ENCODE measurements at places on chromosomes 12 and 14. TPM values are rescaled to one million over a fixed set of nuclear protein-coding genes. Genes with fewer than 3 reads are reported as not detected.

USP30 gene
- total RNA-seq: 10.4 TPM

SLC38A4 gene
- not detected for total RNA-seq

LTBP2 gene
- 0.49 TPM for total RNA-seq

RNASE1 gene
- not detected for total RNA-seq

SSPN gene
- not detected for total RNA-seq

DNA sequence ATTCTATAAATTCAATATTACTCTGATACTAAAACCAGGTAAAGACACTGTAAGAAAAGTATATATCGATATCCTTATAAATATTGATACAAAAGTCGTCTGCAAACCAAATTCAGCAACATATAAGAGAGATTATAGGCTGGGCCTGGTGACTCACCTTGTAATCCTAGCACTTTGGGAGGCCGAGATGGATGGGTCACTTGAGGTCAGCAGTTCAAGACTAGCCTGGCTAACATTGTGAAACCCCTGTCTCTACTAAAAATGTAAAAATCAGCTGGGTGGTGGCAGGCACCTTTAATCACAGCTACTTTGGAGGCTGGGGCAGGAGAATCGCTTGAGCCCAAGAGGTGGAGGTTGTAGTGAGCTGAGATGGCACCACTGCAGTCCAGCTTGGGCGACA, 13.5 kb upstream of the TUBA1C start:
- no peak for DNase-seq

- no peak for DNase-seq
Measured at GRCh38 chr12:6631549-6631961, 4.2 kb downstream of the LPAR5 start.

- no peak for DNase-seq
Measured at GRCh38 chr12:15863984-15864383, 18.2 kb upstream of the STRAP start.

- DNase-seq: no peak
Measured at GRCh38 chr12:131102493-131102931, 148.8 kb downstream of the ADGRD1 start.

GRCh38 chr14:101810897-101811621, 49.5 kb downstream of the PPP2R5C start:
- DNase-seq: no peak

DNA sequence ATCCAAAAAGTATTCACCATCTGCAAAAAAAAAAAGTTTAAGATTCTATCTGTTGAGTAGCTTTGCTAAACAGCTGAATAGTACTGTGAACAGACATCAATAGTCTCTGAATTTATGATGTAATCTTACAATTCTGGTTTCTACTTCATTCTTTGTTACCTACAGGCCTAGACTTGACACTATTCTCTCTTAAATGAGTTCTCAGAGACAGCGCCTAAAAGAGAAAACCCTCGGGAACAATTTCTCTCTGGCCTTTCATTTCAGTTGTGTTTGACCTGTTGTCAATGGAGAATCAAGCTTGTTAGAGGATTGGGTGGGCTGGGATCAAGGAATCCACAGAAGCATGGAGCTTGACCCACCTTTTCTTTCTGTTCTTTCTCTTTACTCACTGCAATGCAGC, 5.9 kb upstream of the TWF1 start:
- DNase-seq: no peak

- DNase-seq: peak; percentile 68
Measured at GRCh38 chr14:91059576-91060350, 678 bp downstream of the RPS6KA5 start.

DNA sequence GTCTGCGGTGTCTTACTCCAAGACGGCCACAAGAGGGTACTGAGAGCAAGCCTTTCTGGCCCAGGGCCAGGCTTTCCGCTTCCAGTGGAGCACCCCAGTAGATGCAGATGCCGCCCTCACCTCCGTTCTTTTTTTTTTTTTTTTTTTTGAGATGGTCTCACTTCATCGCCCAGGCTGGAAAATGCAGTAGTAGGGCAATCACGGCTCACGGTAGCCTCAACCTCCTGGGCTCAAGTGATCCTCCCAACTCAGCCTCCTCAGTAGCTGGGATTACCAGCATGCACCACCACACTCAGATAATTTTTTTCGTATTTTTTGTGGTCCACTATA, 5.6 kb upstream of the LBHD2 start:
- no peak for DNase-seq

GRCh38 chr12:49519574-49519936, 19.3 kb upstream of the KCNH3 start:
- DNase-seq: no peak

DNA sequence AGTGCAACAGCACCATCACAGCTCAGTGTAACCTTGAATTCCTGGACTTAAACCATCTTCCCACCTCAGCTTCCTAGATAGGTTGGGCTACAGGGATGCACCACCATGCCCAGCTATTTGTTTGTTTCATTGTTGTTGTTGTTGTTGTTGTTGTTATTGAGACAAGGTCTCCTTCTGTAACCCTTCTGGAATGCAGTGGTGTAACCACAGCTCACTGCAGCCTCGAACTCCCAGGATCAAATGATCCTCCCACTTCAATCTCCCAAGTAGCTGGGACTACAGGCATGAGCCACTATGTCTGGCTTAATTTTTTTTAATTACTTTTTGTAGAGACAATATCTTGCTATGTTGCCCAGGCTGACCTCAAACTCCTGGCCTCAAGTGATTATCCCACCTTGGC, 1.2 kb upstream of the NEMP1 start:
- DNase-seq: no peak

- DNase-seq: peak; percentile 14
Measured at GRCh38 chr14:101196795-101197590, 293.5 kb upstream of the RTL1 start.

Measured in activated naive CD4-positive, alpha-beta T cell treated with anti-CD3 and anti-CD28 coated beads, Interleukin-2, amount 50 U/mL, for 72 hours (primary cell).